ENCODE measurements at places on chromosomes 5 and 9. TPM values are rescaled to one million over a fixed set of nuclear protein-coding genes. Genes with fewer than 3 reads are reported as not detected.

The LHX3 gene
- total RNA-seq: not detected

GRCh38 chr5:44660251-44660650 lies 148.5 kb upstream of the MRPS30 start:
- no peak for DNase-seq

DNA sequence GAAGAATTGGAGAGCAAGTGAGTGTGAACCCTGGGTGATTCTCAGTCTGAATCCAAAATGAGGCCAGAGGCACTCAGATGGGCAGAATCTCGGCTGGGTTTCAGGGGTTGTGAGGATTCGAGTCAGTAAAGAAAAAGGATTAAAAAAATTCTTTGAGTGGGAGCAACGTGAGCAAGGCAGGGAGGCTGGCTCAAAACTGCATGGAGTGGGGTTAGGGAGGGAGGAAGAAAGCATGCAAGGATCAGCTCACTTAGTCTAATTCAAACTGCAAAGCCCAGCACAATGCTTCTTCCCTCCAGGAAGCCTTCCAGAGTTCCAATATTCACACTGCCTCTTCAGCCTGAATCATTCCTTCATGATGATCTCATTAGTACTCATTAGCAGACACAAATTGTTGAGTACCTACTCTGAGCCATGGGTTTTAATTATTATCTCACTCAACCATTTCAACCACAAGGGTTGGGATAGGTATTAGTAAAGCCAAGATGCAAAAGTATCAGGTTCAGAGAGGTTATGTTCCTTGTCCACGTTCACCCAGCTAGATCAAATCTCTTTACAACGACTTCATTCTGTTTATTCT lies 95.8 kb downstream of the BRINP1 start:
- no peak for DNase-seq

DNA sequence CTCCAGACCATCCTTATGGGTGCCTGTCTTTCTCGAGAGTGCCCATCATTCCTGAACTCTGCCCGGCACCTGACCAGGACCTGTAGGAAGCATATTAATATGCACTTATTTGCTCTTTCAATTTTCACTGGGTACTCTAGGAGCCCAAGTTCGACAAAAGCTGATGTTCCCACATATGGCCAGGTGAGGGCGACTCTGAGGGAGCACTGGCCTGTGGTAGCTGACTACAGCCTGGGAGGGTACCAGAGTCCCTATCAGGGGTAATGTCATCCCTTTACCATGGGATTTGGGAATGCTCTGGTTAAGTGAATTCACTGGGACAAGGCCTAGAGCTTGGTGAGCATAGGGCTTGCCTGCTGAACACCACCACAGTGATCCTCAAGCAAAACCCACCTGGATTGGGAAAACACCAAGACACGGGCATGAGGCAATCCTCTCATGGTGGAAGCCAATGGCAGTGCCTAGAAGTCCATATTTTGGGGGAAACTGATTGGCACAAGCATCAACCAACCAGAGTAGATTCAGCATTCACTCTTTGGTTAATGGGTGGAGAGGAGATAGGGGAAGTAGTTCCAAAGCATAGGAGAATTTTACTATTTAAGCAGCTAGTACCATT lies 112.2 kb downstream of the MTX3 start:
- DNase-seq: peak; percentile 68

DNA sequence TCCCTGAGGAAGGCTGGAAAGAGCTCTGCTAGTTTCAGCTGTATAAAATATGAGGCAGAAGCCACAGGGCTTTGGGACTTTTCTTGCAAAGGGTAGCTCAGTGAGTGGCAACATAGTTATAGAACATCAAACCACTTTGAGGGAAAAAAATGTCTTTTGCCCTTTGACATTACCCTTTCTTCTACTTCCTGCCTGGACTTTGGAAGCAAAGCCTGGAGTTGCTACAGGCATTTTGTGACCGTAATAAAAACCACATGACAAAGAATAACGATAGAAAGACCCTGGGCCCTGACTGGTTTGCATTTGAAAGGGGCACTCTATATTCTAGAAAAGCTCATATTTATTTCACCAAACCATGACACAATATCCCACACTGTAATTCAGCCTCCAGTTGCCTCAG lies 440.9 kb downstream of the DIRAS2 start:
- DNase-seq: no peak

DNA sequence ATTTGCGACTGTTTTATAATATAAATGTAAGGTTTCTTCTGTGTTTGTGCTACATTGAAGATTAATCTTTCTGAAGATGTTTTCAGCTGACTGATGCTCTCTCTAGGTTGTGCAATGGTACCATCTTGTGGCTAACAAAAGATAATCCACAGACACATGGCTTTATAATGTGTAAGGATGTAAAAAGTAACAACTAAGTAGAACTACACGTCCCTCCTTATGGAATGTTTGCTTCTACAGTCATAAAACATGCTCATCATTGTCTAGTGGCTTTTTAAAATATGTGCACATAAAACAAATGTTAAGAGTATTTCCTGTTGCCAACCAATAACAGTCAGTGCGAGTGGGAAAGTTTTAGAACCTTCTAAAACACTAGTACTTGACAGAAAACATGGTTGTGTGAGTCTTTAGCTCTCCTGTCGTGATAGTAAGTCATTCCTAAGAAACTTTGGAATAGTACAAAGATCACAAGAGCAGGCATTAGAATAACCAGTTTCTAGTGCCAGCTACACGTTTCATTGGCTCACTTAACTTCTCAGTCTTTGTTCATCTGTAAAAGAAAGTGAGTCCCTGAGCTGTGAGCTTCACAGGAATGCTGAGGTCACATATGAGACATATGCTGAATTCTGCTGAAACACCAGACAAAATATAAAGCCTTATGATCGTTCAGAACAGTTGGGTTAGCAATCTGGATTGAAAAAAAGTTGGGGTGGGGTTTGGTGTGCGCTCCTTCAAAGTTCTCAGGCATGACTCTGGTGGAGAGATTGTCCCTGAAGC lies 75.7 kb upstream of the GLIS3 start:
- DNase-seq: peak; percentile 38
